ENCODE measurements at places on chromosomes 16 and 17. TPM values are rescaled to one million over a fixed set of nuclear protein-coding genes. Genes with fewer than 3 reads are reported as not detected.

GRCh38 chr16:80618862-80619648 lies 78.3 kb downstream of the DYNLRB2 start:
- H3K27me3 ChIP-seq: no peaks in the 10 kb centered on the region
- H3K4me3 ChIP-seq: no peak overlapping the region
- DNase-seq: no peak
- H3K4me1 ChIP-seq: no peaks in the 10 kb centered on the region

DNA sequence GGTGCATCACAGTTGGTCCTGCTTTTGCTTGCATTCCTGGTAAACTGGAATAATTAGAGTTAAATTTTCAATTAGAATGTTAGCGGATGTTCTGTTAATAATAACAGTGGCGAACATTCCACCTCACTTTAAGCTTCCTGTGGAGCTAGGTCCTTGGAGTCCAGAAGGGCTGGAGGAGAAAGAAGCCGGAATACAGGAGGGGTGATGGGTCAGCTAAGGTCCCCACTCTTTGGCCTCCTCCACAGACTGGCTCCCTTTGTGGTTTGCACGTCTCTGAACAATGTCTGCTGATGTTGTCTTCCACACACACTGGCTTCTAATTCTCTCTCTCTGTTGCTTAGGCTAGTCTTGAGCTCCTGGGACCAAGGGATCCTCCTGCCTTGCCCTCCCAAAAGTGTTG lies 35.0 kb upstream of the ETV4 start:
- H3K27me3 ChIP-seq: no peaks in the 10 kb centered on the region
- H3K4me1 ChIP-seq: peaks cover 50% of the 10 kb centered on the region
- no peak overlapping the region for H3K27ac ChIP-seq
- no peaks in the 10 kb centered on the region for H3K36me3 ChIP-seq

GRCh38 chr17:40417258-40417608 lies 463 bp downstream of the TOP2A start:
- H3K4me3 ChIP-seq: peak overlapping the region; percentile 38
- H3K27ac ChIP-seq: no peak overlapping the region
- DNase-seq: peak; percentile 38
- no peaks in the 10 kb centered on the region for H3K4me1 ChIP-seq
- no peaks in the 10 kb centered on the region for H3K27me3 ChIP-seq

The PLLP gene
- 42.3 TPM for total RNA-seq

All from hepatocyte (in vitro differentiated cells).